ENCODE measurements at places on chromosomes 12 and 14.

DNA sequence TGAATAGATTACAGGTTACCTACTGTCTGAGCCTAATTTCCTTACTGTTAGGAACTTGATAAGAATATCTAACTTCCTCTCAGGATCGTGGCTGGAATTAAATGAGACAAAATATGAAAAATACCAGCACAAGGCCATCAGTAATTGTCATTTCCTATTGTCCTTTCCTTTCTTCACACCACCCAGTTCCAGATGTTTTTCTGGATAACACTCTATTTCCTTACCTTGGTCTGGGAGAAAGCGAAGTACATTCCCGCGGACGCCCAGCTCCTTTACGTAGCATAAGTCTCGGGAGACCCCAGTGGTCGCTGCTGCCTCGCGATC is 376 bp downstream of the GDF3 start:
- DNase-seq = no peak

GRCh38 chr14:67952786-67953185 is 133.2 kb downstream of the RAD51B start:
- DNase-seq = no peak

GRCh38 chr12:54164387-54165145 is 24.2 kb downstream of the SMUG1 start:
- no peak for DNase-seq

GRCh38 chr12:26334621-26335124 is 139.3 kb downstream of the SSPN start:
- DNase-seq = no peak

- no peak for DNase-seq
Measured at GRCh38 chr12:128991716-128992115, 138.4 kb downstream of the GLT1D1 start.

GRCh38 chr12:102966200-102966863 is 8.9 kb downstream of the ASCL1 start:
- DNase-seq = no peak

- peak; percentile 18 for DNase-seq
Measured at GRCh38 chr14:22657861-22658260, 13.7 kb upstream of the OR6J1 start.

DNA sequence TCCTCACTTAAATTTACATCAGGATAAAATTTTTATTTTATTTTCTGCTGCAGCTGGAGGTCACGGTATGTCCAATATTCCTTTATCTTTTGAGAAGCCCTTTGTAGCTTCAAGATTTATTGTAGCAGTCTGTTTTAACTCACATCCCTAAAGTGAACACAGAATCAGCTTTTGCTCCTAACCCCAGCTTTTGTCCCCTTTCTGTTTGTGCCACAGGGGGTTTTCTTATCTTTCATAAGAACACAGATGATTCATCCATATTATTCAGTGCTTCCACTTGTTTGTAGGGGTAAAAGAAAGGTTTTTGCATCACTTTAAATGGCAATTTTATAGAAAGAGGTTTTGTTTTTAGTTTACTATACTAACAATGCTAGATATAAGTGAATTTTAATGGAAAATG is 21.8 kb upstream of the PIK3C2G start:
- no peak for DNase-seq

DNA sequence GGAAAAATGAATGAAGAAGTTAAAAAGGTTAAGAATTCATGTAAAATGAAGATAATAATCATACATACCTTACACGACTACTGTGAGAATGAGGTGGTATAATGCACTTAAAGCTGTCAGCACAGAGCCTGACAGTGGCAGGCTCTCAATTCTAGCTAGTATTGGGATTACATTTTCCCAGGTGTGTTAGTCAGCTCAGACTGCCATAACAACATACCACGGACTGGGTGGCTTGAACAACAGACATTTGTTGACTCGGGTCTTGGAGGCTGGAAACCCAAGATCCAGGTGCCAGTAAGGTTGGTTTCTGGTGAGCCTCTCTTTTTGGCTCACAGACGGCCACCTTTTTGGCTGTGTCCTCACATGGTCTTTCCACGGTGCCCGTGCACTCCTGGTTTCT is 167.8 kb downstream of the CHST11 start:
- DNase-seq = no peak

GRCh38 chr12:58588770-58589169 is 331.5 kb downstream of the LRIG3 start:
- no peak for DNase-seq

DNA sequence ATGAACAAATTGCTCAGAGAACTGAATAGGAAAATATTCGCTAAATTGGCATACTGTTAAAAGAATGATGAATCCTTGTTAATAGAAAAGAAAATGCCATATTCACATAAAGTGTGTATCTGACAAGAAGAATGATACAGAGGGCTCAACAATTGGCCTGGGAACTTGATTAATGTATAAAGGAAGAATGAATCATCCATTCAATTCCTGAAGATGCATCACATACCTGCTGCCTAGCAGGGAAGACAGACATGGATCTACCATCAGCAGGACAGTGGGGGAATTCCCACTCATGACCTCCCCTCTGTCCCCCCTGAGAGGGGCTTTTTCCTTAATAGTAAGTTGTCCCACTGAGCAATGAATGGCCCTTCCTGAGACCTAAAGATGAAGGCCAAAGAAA is 13.5 kb downstream of the PTPN21 start:
- DNase-seq = no peak

- DNase-seq = no peak
Measured at GRCh38 chr12:43333644-43334043, 218.4 kb downstream of the ADAMTS20 start.

- no peak for DNase-seq
Measured at GRCh38 chr12:32124637-32125036, 18.0 kb downstream of the BICD1 start.
